Type B pancreatic cell (in vitro differentiated cells): ENCODE measurements at places on chromosomes 4 and X.

- no peak for DNase-seq
These were observed 35.1 kb downstream of the ENPEP start for GRCh38 chr4:110510955-110511544.

DNA sequence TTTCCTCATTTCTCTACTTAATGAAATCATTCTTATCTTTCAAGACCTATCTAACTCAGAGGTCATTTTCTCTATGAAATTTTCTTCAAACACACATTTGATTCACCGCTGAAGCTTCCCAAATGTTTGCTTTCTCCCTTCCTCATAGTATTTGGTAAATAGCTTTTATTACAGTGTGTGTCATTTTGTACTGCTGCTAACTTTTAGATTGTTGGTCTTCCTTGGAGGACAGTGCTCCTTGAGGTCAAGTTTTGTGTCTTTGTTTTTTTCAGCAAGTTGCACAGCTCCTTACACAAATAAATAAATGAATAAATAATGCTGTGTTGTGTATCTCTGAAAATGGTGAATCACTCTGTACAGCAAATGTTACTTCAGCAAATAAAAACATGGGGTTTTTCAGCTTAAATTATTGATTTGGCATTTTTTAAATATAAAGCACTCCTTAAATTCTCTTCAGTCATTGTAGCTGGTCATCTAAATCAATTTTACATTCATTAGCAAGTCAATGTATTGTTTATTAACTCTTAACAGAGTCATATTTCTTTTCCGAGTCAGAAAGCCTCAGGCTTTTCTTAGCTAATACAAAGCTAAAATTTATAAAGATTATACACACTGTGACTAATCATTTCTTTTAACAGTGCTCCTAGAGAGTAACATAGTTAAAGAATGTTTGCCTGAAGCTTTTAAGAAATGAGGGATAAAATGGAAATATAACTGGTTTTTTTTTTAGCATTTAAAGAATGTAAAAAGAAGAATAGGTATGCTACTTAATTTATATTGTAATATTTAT is 30.1 kb upstream of the MAD2L1 start:
- DNase-seq = no peak

- DNase-seq = peak; percentile 27
These were observed 45.4 kb downstream of the CXorf58 start for GRCh38 chrX:23952984-23953907.

GRCh38 chrX:155874571-155875244 is 6.4 kb upstream of the VAMP7 start:
- no peak for DNase-seq

GRCh38 chr4:20868108-20868507 is 167.8 kb downstream of the PACRGL start:
- DNase-seq = no peak

DNA sequence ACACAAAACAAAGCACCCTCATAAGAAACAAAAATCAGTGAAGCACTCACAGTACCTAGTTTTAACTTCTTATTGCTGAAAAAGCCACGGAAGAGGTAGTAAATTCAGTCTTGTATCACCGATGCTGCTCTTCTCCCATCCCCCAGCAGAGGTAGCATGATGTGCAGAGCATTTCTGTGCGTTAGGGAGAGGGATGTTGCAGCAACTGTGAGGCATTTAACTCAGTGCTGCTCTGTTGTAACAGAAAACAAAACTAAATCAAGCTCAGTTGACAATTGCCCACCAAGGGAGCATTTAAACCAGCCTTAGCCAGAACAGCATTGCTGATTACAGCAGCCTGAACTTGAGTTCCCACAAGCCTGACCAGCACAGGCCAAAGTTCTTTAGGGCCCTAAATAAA is 1279.7 kb upstream of the ADGRL3 start:
- DNase-seq = no peak

DNA sequence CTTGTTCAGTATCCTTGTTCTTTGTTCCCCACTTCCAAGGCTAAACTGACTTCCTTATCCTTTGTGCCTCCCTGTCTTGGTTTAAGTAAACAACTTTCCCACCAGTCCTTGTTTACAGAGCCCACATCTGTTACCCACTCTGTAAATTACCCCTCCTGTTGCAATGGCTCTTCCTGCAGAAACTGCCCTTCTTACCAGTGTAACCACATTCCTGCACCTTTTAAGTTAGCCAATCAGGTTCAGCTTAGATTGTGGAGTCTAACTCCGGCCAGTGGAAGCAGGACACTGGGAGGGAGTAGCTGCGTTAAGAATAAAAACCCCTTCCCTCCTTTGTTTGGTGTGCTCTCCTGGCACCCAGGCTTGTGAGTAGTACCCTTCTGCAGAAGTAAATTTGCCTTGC is 360.9 kb downstream of the PRDM5 start:
- no peak for DNase-seq

DNA sequence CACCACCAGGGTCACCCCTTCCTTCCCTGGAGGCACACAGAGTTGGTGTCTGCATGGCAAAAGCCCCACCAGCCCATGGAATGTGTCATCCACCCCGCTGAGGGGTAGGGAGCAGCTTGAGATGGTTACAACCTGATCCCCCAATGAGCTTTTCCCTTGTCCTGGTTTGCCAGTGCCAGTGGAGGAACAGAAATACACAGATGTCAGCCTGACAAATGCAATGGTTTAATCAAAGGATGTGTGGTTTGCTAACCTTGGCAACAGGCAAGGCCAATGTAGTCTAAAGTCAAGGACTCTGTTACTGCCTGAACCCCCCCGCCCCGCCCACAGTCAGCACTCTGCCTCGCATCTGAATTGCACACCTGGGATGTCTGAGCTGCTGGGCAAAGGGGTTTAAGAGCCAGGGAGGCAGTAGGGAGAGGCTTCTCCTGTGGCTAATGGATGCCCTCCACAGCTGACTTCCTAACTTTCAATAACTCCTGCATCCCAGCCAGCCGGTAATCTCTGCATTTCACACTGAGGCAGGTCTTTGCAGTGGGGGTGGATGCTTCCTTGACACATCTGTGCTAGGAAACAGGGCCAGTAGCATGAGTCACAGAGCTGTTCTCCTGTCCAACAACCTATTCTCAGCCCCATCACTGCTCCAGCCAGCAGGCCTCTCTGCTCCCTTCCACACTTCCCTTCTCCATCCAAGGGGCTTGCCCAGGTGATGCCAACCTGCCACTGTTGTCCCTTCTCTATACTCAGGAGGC is 137.5 kb downstream of the AMMECR1 start:
- no peak for DNase-seq

DNA sequence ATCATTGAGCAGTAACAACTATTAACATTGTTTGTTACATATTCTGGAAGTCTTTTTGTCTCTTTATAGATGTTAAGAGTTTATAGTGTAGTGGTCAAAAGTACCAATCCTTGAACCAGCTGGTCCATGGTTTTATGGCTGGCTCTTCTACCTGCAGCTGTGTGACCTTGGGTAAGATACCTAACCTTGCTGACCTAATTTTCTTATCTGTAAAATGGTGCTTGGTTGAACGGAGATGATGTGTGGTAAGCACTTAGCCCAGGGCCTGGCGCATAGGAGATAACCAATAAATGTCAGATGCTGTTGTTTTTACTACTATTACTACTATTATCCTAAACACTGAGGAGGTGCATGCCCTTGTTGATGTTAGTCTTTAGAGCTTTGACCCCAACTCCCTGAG is 116.6 kb downstream of the TMEM164 start:
- no peak for DNase-seq

GRCh38 chr4:81896936-81897335 is 425.2 kb upstream of the RASGEF1B start:
- no peak for DNase-seq

GRCh38 chrX:102604327-102604726 is 5.0 kb downstream of the ARMCX5 start:
- DNase-seq = no peak
